Kidney epithelial cell (primary cell): ENCODE measurements at places on chromosomes 4 and X. TPM values are rescaled to one million over a fixed set of nuclear protein-coding genes. Genes with fewer than 3 reads are reported as not detected.

- no peak for DNase-seq
These were observed 64.7 kb downstream of the NKX6-1 start for GRCh38 chr4:84434344-84434743.

GRCh38 chrX:39167791-39168190 is 366.5 kb downstream of the MID1IP1 start:
- no peak for DNase-seq

The ATP8A1 gene
- 2.5 and 3.3 TPM in 2 replicates for total RNA-seq

DNA sequence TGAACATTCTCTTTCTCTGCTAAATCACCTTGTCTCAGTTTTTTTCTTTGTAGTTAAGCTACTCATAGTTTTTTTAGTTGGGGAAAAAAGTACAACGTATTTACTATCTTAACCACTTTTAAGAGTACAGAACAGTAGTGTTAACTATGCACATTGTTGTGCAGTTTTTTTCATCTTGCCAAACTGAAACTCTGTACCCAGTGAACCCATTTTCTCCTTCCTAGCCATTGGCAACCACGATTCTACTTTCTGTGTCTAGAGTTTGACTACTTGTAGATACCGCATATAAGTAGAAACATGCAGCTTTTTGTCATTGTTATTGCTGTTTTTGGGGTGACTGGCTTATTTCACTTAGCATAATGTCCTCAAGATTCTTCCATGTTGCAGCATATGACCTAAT is 10.0 kb downstream of the N4BP2 start:
- DNase-seq: no peak

GRCh38 chrX:48924270-48924669 is 5.4 kb upstream of the PIM2 start:
- no peak for DNase-seq

DNA sequence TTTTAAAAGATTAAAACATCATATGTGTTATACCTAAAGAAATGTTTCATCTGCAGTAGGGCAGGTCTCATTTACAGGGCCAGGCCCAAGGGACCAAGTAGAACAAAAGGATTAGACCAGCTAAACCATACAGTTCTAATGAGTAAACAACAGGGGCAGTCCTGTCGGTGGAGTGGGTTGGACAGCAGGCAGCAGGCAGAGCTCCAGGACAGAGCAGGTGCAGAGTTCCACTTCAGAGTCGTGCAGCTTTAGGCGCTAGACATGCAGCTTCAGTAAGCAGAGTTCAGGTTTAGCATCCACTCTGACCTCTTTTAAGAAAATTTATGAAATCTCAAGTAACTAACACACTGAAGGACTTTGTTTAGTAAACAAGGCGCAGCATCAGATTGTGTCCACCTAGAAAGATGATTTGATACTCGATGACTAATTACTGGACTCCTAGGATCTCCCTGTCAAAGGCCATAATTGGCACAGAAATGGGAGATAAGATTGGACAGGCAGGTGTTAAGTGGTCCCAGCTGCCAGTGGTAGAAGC is 487.7 kb upstream of the INTU start:
- no peak for DNase-seq

GRCh38 chrX:16207634-16208033 is 40.4 kb downstream of the MAGEB17 start:
- no peak for DNase-seq

GRCh38 chr4:138788857-138789256 is 226.7 kb upstream of the NOCT start:
- no peak for DNase-seq

- DNase-seq: no peak
These were observed 49.5 kb downstream of the TBC1D9 start for GRCh38 chr4:140706665-140707064.

DNA sequence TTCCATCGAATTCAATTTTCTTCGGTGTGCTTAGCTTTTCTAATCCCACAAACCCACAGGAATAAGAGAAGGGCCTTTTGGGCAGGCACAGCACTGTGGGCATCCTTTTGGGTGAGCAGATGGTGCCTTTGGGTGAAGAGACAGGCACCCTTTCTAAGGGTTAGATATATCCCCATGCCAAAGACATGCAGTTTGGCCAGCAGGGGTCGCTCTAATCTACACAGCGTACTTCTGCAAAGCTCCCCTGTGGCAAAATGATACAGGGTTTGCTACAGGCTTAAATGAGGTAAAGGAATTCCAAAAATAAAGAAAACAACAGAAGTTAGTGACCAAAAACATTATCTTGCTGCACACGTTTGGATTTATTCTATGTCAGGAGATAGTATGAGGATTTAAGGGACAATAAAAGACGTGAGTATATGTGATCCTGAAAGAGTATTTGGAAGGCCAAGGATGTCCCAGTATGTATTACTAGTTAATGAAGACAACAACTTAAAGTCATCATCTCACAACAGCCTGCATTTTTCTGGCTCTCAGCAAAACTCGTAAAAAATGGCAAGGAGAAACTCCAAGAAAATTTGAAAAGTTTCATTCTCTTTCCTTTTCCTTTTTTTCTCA is 49.5 kb downstream of the PHEX start:
- no peak for DNase-seq

- DNase-seq: no peak
These were observed 14.5 kb upstream of the SLC7A11 start for GRCh38 chr4:138256608-138257007.

DNA sequence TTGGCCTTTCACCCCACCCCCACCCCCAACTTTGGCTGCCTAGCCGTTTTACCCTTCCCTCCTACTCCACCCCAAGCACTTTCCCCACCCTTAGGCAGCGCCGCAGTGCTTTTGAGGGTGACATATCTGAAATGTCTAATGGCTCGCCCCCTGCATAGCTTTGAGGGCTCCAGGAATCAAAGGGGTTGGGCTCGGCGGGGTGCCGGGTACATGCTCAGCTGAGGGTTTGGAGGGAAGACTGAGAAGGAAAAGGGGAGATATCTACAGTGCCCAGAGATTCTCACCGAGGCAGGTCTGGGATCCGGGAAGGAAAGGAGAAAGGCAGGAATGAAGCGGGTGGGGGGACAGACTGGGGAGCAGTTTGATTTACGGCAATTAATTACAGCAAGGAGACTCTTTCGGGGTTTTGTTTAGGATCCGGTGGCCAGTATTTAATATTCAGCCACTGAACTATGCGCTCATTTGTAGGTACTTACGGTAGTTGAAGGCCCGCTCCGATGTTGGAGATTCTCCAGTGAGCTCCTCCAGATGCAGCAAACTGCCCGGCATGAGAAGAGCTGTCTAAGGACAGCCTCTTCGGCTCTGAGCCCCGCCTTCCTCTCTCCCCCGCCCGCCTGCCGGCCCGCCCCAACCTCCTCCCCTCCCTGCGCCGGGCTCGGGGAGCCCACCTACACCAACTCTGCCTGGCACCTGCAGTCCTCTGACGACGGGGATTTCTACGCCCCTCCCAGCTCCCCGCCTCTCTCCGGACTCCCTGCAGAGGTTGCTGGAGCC is at the start of gene IGSF1:
Gene IGSF1, minus strand, starts transcription at position 569 of the 774 bp plus-strand sequence. CDS start 2,632 bp downstream, outside the sequence.
- DNase-seq: peak; percentile 2

The TLR7 gene
- total RNA-seq: not detected in 2 replicates

The TMPRSS11B gene
- total RNA-seq: not detected in 2 replicates

The MAP7D2 gene
- 2.0 and 2.1 TPM in 2 replicates for total RNA-seq

The NR3C2 gene
- total RNA-seq: 2.5 and 6.5 TPM in 2 replicates
